ENCODE measurements at places on chromosomes 5 and 9.

- no peak for DNase-seq
Measured at GRCh38 chr9:10479172-10479571, 133.6 kb downstream of the PTPRD start.

DNA sequence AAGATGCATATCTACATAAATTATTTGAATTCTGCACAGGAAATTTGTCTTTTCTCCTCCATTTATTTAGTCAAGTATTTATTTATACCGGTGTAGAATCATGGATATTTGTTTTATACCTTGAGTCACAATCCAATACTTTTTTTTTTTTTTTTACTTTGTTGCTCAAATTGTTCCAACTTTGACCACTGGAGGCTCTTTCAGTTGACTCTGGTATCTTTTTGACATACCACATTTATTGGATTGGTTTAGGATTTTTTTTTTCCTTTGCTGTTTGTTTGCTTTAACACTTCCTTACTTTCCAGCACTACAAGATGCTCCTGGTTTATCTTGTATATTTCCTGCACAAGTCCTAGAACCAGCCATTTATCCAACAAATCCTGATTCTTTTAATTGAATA is 543.1 kb upstream of the RIOK2 start:
- no peak for DNase-seq

DNA sequence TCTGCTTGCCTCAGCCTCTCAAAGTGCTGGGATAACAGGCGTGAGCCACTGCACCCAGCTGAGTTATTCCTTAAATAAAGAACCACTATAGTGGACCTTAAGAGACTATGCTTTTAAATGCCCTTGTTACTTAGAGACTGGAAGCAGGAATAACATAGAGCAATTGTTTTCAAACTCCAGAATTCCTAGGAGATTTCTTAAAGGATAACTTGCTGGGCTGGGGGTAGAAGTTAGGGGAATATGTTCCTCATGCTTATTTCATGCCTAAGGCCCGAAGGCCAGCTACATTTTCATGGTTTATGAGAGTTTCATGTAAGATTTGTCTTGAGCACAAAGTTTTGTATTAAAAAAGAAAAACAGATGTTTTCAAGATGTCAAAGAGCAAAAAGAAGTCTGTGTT is 48.2 kb downstream of the CSNK1A1 start:
- no peak for DNase-seq

DNA sequence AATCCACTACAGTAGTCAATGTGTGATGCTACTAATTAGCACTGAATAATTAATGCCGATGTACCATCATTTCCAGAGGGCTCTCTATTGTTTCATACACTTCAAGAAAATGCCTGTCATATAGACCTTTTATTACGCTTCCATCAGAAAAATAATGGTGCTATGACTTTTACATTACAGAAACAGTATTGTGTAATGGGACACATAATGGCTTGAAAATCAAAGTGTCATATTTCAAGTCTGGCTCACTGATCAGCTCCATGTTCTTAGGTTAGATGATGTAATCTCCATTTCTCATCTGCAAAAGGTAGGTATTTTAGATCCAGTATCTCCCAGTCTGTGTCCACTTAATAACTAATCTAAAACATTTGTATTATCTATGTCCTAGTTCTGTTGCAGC is 990.6 kb upstream of the TYRP1 start:
- DNase-seq = no peak

GRCh38 chr9:134325813-134326723 is at the start of gene RXRA:
TSS of gene RXRA (plus strand) at chr9:134326455. CDS start at chr9:134326632, 177 bp downstream.
- peak; percentile 73 for DNase-seq

DNA sequence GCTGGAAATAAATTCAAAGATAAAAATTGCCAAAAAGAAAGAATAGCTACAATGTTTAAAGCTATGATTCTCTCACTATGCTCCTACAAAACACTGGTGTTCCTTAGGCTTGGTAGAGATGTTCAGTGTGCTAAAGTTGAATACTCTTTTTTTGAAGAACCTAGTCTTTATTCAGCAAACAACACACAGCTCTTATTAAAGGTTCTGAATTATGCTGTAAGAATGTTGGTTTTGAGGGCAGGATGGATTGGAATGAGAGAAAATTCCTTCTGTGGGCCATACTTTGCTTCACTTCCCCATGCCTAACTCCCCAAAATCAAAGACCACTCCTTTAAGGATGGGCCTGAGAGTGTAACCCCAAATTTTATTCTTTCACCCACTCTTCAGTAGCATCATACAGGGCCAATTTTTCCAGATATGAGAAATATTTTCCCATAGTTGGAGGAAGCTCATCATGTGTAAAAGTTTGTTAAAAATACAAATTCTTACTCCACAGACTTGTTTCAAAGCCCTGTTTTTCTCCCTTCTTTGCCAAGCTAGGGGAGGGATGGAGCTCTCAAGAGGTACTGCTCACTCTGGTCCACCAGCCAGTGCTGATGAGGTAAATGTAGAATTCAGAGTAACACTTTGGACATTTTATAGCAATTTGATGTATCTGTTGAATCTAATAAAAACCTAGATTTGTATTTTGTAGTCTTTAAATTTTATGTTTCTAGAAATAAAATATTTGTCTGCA is 99.3 kb downstream of the GDNF start:
- no peak for DNase-seq

DNA sequence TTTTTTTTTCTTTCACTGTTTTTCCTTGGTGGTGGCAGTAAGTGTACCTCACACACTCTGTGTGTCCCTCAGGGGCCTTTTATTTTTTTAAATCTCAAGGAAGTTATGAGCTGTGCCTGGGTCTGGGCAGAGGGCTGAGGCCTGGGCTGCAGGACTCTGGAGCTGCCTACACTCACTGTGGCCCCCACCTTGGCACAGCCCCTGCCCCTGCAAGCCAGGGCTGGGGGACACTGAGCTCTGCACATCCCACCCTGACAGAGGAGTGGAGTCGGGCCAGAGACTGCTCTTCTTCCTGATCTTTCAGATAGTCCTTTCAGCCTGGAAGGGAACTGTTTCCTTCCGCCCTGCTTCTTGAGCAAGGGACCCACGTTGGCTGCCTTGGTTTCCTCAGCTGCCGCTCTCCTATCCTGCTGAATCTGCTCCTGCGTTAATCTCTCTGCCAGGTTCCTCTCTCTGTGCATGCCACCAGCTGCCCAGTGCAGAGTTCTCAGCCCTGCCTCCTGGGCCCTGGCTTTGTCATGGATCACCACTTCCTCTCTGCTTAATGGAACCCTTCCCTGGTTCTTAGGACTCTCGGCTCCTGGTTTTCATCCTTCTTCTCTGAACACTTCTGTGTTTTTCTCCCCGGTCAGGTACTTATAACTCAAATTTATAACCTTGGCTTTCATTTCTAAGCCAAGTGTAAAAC is 502.3 kb downstream of the DIRAS2 start:
- DNase-seq = no peak
